ENCODE measurements at places on chromosomes 7 and 10.

GRCh38 chr7:12493863-12494686, 76.4 kb upstream of the SCIN start:
- DNase-seq, result no peak

GRCh38 chr10:110841767-110842267, 29.9 kb upstream of the PDCD4 start:
- no peak for DNase-seq

DNA sequence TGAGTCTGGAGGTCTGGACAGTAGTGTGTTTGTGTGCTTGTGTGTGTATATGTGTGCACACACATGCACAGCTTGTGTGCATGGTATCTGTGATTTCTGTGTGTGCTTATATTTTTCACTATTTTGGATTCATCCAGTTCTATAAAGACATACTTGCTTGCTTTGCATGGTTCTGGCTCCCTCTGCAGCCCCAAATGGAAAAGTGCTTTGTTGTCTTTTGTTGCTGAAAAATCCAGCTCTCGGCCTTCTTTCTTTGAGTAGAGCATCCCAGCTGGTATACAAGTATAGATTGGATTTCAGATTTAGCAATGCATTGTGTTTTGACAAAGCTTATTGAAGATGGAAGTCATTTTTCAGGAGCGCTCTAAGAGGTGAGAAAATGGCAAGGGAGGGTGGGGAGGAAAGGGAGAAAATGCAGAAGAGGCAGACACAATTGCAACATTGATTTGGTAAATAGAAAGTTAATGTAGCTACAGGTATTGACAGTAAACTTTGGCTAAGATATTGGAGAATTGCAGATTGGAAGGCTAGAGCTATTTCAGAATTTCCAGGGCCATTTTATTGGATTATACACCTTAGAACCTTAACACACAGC, 333.9 kb downstream of the AUTS2 start:
- no peak for DNase-seq

GRCh38 chr10:16942381-16943078, 125.3 kb upstream of the RSU1 start:
- DNase-seq, result no peak

DNA sequence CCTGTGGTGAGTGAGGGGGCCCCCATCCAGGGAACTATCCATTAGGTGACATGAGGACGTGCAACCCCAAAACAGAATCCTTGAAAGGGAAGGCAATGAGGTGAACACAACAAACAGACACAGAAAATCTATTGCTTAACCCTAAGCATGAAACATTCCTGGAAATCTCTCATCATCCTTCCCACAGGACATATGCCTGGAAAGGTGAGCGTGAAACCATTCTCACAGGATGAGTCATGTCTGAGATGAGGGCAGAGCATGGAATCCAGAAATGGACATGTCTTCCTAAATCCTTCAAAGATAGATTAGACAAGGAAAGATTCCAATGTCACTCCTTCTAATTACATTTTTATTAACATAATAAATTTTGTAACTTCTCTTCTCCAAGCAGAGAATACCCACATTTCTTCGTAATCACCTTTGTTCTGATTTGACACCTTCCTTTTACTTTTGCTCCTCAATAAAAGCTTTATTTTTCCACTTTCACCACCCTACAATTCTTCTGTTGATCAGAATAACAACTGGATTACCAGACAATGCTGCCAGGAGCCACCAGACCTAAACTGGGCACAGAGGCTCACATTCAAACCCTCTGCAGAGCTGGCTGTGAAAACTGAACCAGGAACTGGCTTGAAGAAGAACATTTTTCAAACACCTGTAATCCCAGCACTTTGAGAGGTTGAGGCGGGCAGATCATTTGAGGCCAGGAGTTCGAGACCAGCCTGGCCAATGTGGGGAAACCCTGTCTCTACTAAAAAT, 67.2 kb downstream of the COBL start:
- no peak for DNase-seq

- no peak for DNase-seq
These were observed 1.1 kb upstream of the MACC1 start for GRCh38 chr7:20218279-20218678.

DNA sequence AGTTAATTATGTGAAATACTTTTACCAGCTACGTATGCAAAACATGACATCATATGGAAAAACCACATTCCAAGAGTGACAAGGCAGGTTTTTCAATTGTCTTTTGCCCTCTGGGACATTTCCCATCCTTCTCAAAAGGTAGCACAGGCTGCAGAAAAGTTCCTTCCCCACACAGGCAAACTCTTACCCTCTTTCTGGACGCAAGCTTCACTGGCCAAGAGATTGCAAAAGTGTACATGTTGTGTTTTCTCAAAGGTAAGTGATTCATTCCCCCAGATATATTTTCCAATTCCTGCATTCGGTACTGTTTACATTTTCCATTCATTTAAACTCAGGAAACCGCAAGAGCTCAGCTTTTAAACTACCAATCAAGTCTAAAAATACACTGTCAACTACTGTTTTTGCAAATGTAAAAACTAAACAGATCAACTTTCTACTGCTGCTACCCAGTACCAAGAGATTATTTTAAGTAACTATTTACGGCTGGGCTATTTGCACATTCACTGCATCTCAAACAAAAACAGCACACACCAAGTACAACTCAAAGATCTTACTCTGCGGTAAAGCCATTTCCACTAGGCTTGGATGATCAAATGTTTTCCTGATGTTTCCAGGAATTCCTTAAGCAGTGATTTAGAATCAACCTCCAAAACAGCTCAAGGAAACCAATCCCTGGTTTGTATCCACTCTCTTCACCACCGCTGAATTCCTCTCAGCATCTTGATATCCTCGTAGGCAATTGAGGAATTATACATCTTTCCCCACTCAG, 233.6 kb upstream of the CCDC6 start:
- DNase-seq, result no peak

DNA sequence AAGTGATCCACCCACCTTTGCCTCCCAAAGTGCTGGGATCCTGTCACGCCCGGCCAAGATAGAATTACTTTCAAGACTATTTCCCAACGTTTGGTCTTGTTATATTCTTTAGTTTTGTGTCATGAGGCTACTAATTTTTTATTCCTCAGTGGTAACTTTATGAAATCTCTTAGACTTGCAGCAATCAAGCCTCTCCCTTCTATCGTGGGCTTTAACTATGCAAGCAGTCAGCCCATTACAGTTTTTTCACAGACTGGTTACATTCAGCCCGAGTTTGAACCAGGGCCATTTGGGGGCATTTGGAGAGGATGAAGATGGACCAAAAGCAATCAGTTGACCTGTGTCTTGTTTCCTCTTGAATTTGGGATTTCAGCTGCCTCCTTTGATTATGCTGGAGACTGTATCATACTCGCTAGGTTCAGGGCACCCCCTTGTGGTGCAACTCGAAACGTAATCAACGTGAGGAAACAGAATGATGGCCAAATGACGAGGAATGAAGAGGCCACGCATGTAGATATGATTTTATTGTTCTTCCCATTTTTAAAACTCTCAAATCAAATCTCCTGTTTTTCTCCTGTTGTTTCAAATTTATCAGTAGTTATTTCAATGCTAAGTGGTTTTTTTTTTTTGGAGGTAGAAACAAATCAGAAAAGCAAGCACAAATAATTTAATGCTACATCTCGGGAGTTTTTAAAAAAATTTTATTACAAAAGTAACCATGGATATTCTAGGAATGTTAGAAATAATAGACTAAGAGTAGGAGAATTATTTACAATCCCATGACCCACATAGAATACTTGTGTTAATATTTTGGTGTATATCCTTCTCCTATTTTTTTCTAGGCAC, 151.6 kb downstream of the KIAA1217 start:
- DNase-seq, result no peak

DNA sequence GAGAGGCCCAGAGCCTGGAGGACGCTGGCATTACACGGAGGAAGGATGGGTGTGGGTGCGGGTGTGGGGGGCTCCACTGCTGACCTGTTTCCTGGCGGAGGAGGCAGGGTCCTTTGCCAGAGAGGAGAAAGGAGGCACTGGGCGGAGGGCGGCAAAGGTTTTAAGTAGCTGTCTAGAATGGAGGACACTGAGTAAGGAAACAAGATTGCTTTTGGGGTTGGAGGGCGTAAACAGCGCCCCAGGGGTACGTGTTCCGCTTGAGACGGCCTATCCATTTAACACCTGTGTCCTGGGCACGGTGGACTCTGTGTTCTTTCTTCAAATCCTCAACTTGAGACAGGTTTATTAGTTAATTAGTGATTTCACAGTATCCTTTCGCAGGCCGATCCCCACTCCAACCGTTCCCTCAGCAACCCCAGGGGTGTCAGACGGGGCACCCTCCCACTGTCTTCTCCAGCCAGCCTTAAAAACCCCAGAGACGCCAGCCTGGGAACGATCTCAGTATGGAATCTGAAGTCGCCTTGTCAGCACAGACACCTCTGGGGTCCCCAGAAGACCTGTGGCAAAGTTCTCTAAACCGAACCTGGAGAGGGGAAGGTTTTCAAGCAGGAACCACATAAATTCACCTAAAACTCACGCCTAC, 24.8 kb downstream of the SFXN4 start:
- DNase-seq, result no peak

All from CD8-positive, alpha-beta memory T cell (primary cell).